ENCODE measurements at places on chromosomes 1 and 21.

DNA sequence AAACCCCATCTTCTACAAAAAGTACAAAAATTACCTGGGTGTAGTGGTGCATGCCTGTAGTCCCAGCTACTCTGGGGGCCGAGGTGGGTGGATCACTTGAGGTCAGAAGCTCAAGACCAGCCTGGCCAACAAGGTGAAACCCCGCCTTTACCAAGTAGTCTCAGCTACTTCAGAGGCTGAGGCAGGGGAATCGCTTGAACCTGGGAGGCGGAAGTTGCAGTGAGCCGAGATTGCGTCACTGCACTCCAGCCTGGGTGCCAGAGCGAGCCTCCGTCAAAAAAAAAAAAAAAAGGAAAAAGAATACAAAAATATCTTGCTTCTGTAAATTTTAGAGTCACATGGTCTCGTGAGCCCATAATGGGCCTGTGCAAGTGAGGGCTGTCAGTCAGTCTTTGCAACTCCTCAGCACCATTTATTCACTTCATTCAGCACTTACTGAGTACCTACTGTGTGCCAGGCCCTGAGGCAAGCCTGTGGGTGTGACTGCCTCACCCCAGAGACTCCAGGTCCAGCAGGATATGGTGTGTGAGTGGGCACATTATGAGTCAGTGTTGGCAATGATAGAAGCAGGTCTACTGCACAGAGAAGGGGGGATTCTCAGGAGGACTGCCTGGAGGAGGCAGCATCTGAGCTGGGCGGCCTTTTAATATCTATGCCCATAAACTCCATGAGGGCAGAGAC is 46.8 kb upstream of the TARDBP start:
- peak; percentile 54 for DNase-seq
- no peak overlapping the region for H3K4me3 ChIP-seq

DNA sequence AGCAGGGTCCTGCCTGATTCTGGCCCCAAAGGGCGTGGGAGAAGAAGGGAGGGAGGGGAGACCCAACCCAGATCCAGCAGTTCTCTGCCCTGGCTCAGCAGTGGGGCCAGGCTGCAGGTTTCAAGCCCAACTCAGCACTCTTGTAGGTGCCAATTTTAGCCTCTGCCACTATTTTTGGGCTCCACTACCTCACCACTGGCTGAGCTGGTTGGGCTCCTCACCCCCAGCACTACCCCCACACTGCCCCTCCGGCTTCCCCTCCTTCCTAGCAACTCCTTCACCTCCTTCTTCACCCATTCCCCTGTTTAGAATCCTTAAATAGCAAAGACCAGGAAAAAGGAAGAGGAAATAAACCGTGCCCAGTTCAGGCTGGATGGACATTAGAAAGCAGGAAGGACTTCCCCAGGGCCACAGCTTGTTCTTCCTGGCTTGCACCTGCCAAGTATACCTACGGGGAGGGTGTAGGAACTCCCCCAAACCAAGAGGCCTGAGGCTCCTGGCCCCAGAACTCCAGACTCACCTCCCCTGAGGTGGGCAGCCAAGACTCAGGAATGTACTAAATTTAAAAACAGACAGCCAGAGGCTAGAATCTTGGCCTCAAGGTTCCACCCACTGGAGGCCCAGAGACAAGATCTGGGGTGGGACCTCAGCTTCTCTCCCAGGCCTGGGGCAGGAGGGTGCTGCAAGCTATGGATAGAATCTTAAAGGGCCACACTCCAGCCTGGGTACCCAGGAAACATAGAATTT is 1.4 kb upstream of the ARHGEF2 start:
- H3K4me3 ChIP-seq: peak overlapping the region; percentile 98
- no peaks in the 10 kb centered on the region for H3K27me3 ChIP-seq
- DNase-seq: no peak
- H3K4me1 ChIP-seq: peaks cover 55% of the 10 kb centered on the region
- H3K36me3 ChIP-seq: peaks cover 15% of the 10 kb centered on the region

- peaks cover 5% of the 10 kb centered on the region for H3K36me3 ChIP-seq
- peaks cover 40% of the 10 kb centered on the region for H3K4me1 ChIP-seq
- no peak overlapping the region for H3K27ac ChIP-seq
- no peak overlapping the region for H3K4me3 ChIP-seq
Observed at GRCh38 chr1:32969566-32969965, 5.0 kb upstream of the RNF19B start.

DNA sequence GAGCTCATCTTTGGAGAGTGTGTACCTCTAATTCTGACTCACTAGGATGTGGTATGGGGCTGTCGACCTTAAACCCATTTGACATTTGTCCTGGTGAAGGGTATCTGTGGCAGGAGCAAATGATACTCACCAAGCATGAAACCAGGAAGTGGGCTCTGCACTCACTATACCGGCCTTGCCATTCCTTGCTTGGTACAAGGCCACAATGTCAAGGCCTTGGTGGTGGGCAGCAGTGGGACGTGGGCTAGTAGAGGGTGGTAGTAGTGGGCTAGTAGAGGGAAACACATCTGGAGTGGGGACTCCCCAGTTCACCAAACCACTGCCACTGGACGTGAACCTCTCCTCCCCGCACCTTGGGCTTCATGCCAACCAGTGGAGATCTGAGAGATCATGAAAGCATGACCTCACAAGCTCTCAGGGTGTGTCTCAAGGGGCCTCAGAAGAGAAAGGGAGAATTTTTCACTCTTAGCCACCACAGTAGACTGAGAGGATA is 11.5 kb downstream of the TNFSF4 start:
- no peak overlapping the region for H3K4me3 ChIP-seq
- peak; percentile 82 for DNase-seq
- peaks cover 57% of the 10 kb centered on the region for H3K27me3 ChIP-seq

DNA sequence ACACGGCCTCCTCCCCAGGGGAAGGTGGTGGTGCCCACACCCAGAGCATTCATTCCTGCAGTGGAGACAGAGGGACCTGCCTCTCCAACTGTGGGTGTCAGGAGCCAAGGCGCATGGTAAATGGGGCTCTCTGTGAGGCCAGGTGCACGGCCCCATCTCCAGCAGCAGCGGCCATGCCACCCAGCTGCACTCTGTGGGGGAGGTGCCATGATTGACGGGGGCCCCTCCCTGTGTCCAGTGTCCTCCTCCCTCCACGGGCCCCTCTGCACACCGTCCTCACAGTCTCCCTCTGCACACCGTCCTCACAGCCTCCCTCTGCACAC is 83.6 kb upstream of the COL6A1 start:
- DNase-seq: no peak
- no peak overlapping the region for H3K4me3 ChIP-seq
- H3K27ac ChIP-seq: no peak overlapping the region
- no peaks in the 10 kb centered on the region for H3K27me3 ChIP-seq
- H3K36me3 ChIP-seq: no peaks in the 10 kb centered on the region
- H3K4me1 ChIP-seq: no peaks in the 10 kb centered on the region

- H3K4me3 ChIP-seq: no peak overlapping the region
- DNase-seq: no peak
- H3K27ac ChIP-seq: no peak overlapping the region
- no peaks in the 10 kb centered on the region for H3K4me1 ChIP-seq
- no peaks in the 10 kb centered on the region for H3K27me3 ChIP-seq
- no peaks in the 10 kb centered on the region for H3K36me3 ChIP-seq
Observed at GRCh38 chr1:3113741-3114056, 44.7 kb downstream of the PRDM16 start.

DNA sequence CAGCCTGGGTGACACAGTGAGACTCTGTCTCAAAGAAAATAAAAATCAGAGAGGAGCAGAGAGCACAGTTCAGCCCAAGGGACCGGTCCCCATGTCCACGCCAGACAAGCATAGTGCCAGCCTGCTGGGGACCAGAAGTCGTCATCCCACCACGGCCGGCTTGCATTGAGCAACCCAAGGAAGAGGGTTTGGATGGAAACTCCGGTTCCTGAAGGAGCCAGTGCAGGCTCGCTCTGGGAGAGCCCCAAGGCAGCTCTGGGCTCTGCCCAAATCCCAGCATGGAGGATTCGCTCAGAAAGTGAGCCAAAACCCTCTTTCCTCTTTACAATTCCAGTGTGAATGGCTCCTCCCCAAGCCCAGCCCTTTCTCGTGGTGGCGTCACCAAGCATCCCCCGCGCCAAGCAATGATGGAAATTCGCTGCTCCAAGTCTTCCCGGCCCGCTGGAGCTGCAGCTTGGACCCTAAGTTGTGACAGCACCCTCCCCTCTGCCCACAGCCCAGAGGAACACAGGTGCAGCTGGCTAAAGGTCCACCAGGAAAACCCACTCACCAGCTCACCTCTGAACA is 64.1 kb upstream of the SLC25A33 start:
- H3K4me1 ChIP-seq: no peaks in the 10 kb centered on the region
- no peaks in the 10 kb centered on the region for H3K36me3 ChIP-seq
- H3K27ac ChIP-seq: no peak overlapping the region
- DNase-seq: no peak
- no peak overlapping the region for H3K4me3 ChIP-seq

DNA sequence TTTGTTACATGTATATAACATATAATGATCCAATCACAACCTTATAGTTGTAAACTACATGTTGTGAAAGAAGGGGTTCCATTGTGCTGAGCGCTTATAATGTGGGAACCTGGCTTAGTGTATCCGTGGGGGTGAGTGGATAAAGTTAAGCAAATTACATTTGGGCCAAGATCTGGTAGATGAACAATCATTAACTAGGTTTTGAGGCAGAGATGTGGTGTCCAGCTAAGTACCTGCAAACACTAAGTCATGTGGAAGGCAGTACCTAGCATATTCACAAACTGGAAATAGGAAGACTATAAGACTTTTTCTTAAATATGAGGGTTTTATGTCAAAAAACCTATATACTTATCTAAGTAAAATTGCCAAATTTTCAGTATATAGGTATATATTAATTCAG is 167.2 kb upstream of the PDE4B start:
- no peak for DNase-seq
- no peak overlapping the region for H3K4me3 ChIP-seq
- no peaks in the 10 kb centered on the region for H3K4me1 ChIP-seq
- H3K27ac ChIP-seq: no peak overlapping the region
- H3K27me3 ChIP-seq: no peaks in the 10 kb centered on the region

GRCh38 chr1:153347856-153348255 is 785 bp downstream of the PGLYRP4 start:
- no peak overlapping the region for H3K27ac ChIP-seq
- peaks cover 52% of the 10 kb centered on the region for H3K27me3 ChIP-seq
- peaks cover 29% of the 10 kb centered on the region for H3K4me1 ChIP-seq
- H3K36me3 ChIP-seq: no peaks in the 10 kb centered on the region
- no peak for DNase-seq

GRCh38 chr21:42607525-42608102 is 45.8 kb upstream of the PDE9A start:
- H3K36me3 ChIP-seq: peaks cover 2% of the 10 kb centered on the region
- no peak overlapping the region for H3K27ac ChIP-seq

DNA sequence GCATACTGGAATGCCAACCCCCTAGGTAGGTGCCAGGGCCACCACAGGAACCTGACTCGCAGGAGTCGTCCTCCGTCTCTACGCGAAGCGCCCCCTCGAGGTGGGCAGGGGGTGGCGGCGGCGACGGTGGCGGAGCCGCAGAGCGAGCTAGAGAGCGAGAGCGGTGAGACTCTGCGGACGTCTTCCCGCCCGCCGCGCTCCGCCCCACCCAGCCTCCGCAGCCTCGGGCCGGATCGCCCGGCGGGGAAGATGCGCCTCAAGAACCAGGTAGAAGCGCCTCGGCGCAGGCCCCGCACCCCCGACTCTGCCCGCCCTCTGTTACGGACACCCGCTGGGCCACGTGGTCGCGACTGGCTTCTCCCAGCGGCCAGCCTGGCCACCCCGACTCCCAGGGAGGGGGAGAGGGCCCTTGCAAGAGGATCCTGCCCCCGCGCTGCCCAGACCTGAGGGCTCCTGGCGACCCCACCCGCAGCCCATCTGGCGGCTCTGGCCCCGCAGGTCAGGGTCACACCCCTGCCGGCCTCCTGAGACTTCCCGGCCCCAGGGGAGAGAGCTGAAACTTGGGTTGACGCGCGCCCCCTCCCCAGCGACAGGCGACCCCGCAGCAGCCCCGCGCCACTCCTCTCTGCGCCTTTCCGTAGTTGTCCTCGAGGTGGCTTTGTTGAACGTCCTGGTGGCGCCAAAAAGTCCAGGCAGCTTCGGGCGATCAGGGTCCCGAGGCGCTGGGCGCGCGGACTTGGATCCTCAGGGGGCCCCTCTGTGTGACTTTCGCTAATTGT is 24.4 kb upstream of the AGBL4 start:
- no peaks in the 10 kb centered on the region for H3K36me3 ChIP-seq
- no peak for DNase-seq
- no peak overlapping the region for H3K27ac ChIP-seq

- no peak for DNase-seq
- peaks cover 11% of the 10 kb centered on the region for H3K27me3 ChIP-seq
- H3K4me1 ChIP-seq: no peaks in the 10 kb centered on the region
- no peak overlapping the region for H3K4me3 ChIP-seq
Observed at GRCh38 chr1:201330541-201330940, 46.9 kb downstream of the TNNT2 start.

GRCh38 chr1:155893389-155894142 is 17.6 kb downstream of the RIT1 start:
- DNase-seq: peak; percentile 58
- H3K4me3 ChIP-seq: no peak overlapping the region
- peaks cover 17% of the 10 kb centered on the region for H3K4me1 ChIP-seq
- H3K27ac ChIP-seq: peak overlapping the region; percentile 44
- no peaks in the 10 kb centered on the region for H3K27me3 ChIP-seq
- peaks cover 9% of the 10 kb centered on the region for H3K36me3 ChIP-seq

- peaks cover 29% of the 10 kb centered on the region for H3K4me1 ChIP-seq
- peak; percentile 61 for DNase-seq
- H3K4me3 ChIP-seq: peak overlapping the region; percentile 53
- H3K27me3 ChIP-seq: no peaks in the 10 kb centered on the region
- H3K36me3 ChIP-seq: no peaks in the 10 kb centered on the region
Observed at GRCh38 chr1:212225416-212225815, 59.8 kb upstream of the PPP2R5A start.

DNA sequence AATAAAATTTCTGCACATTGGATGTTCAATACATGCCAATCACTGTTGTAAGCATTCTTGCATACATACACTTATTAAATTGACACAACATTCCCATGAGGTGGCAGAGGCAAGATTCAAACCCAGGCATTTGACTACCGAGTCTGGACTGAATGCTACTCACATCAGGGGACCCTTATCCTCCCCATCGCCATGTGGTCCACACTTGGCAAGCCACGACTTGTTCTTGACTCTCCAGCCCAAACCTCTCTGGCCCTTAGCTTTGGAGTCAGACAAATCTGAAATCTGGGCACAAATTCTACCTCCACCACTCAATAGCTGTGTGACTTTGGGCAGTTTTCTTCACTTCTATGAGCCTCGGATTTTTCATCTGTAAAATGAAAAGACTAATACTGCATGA is 57.1 kb downstream of the NMNAT2 start:
- H3K4me1 ChIP-seq: no peaks in the 10 kb centered on the region
- peaks cover 21% of the 10 kb centered on the region for H3K27me3 ChIP-seq
- H3K36me3 ChIP-seq: no peaks in the 10 kb centered on the region
- DNase-seq: no peak

GRCh38 chr1:85201340-85202091 is 700 bp upstream of the SYDE2 start:
- H3K4me1 ChIP-seq: peaks cover 26% of the 10 kb centered on the region
- DNase-seq: peak; percentile 73
- H3K4me3 ChIP-seq: peak overlapping the region; percentile 88
- H3K27me3 ChIP-seq: peaks cover 30% of the 10 kb centered on the region

GRCh38 chr1:24932284-24932683 is 2.2 kb upstream of the RUNX3 start:
- H3K27me3 ChIP-seq: no peaks in the 10 kb centered on the region
- H3K4me3 ChIP-seq: peak overlapping the region; percentile 74
- DNase-seq: peak; percentile 70
- H3K4me1 ChIP-seq: peaks cover 71% of the 10 kb centered on the region
- H3K36me3 ChIP-seq: peaks cover 70% of the 10 kb centered on the region

GRCh38 chr1:61386770-61387169 is 304.4 kb downstream of the NFIA start:
- peaks cover 7% of the 10 kb centered on the region for H3K36me3 ChIP-seq
- H3K4me1 ChIP-seq: peaks cover 33% of the 10 kb centered on the region
- H3K4me3 ChIP-seq: no peak overlapping the region
- DNase-seq: no peak
- H3K27me3 ChIP-seq: no peaks in the 10 kb centered on the region

All from activated CD8-positive, alpha-beta memory T cell treated with anti-CD3 and anti-CD28 coated beads, Interleukin-2, amount 10 ng/mL, durations not matched to agents 7 days and 5 days (primary cell).